ENCODE measurements at places on chromosomes 7 and 10. TPM values are rescaled to one million over a fixed set of nuclear protein-coding genes. Genes with fewer than 3 reads are reported as not detected.

GRCh38 chr7:130293521-130293920 is 560 bp downstream of the CPA4 start:
- no peak overlapping the region for H3K27ac ChIP-seq
- DNase-seq: no peak
- no peaks in the 10 kb centered on the region for H3K4me1 ChIP-seq
- H3K36me3 ChIP-seq: peaks cover 3% of the 10 kb centered on the region
- H3K27me3 ChIP-seq: peaks cover 13% of the 10 kb centered on the region

Gene ADGRA1
- total RNA-seq: not detected

GRCh38 chr10:75018251-75018650 is 93.2 kb upstream of the SAMD8 start:
- DNase-seq: no peak
- no peak overlapping the region for H3K27ac ChIP-seq
- H3K4me3 ChIP-seq: no peak overlapping the region
- H3K36me3 ChIP-seq: peaks cover 8% of the 10 kb centered on the region

Gene TET1
- 20.3 TPM for total RNA-seq

GRCh38 chr10:14397066-14397465 is 66.3 kb upstream of the FRMD4A start:
- H3K27ac ChIP-seq: no peak overlapping the region
- no peaks in the 10 kb centered on the region for H3K27me3 ChIP-seq
- H3K4me3 ChIP-seq: no peak overlapping the region
- peaks cover 3% of the 10 kb centered on the region for H3K36me3 ChIP-seq

Gene BLNK
- total RNA-seq: not detected

DNA sequence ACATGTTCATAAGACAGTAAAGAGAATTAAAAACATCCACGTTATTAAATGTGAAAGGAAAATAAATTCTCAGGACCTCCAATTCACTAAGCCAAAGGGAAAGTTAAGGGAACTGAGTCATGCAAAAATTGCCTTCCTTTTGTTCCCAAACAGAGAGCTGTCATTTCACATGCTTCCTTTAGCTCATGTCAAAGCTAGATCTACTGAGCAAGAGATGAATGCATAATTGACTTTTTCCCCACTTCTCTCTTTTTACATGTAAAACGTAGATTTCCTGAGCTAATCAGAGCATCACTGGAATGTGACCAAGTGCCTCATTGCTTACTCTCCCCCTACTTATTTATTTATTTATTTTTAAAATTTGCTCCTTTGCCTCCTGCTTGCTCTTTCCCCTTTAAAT is 129.1 kb upstream of the AMPH start:
- H3K36me3 ChIP-seq: peaks cover 4% of the 10 kb centered on the region
- no peaks in the 10 kb centered on the region for H3K27me3 ChIP-seq
- DNase-seq: no peak
- no peak overlapping the region for H3K4me3 ChIP-seq
- H3K27ac ChIP-seq: no peak overlapping the region

Gene PTPRE
- total RNA-seq: 117 TPM

DNA sequence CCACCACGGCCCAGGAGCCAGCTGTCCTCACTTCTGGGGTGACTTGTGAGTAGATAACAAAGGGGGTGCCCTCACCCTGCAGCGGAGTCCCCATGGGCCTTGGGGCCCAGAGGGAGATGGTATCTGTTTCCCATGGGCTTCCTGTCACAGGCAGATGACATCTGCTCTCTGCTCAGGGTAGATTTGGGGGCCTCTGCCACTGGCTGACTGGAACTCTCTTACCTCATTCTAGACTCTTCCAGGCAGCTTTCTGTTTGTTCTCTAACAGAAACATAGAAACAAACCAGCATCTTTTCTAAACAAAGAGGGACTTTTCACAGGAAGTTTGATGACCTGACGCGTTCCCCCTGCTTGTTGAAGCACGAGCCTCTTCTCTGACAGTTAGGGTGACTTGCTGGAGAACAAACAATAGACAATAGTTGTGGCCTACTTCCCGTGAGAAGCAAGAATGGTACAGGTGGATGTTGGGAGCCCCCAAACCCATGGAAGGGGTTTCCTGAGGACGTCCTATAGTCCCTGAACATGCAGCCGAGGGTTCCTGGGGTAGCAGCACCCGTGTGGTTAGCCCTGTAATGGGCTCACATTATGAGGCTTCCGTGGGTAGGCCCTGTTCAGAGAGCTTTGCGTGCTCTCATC is 61.6 kb downstream of the GRK5 start:
- DNase-seq: peak; percentile 36
- peaks cover 85% of the 10 kb centered on the region for H3K4me1 ChIP-seq
- H3K27ac ChIP-seq: peak overlapping the region; percentile 96

- peaks cover 3% of the 10 kb centered on the region for H3K4me1 ChIP-seq
- peak overlapping the region; percentile 24 for H3K4me3 ChIP-seq
- no peak for DNase-seq
- no peak overlapping the region for H3K27ac ChIP-seq
- H3K36me3 ChIP-seq: peaks cover 44% of the 10 kb centered on the region
- peaks cover 4% of the 10 kb centered on the region for H3K27me3 ChIP-seq
Observed at GRCh38 chr7:134932707-134933370, 53.5 kb upstream of the AGBL3 start.

All from endothelial cell (in vitro differentiated cells).